Mesenchymal stem cell (in vitro differentiated cells and primary cell): ENCODE measurements at places on chromosomes 4 and X.

DNA sequence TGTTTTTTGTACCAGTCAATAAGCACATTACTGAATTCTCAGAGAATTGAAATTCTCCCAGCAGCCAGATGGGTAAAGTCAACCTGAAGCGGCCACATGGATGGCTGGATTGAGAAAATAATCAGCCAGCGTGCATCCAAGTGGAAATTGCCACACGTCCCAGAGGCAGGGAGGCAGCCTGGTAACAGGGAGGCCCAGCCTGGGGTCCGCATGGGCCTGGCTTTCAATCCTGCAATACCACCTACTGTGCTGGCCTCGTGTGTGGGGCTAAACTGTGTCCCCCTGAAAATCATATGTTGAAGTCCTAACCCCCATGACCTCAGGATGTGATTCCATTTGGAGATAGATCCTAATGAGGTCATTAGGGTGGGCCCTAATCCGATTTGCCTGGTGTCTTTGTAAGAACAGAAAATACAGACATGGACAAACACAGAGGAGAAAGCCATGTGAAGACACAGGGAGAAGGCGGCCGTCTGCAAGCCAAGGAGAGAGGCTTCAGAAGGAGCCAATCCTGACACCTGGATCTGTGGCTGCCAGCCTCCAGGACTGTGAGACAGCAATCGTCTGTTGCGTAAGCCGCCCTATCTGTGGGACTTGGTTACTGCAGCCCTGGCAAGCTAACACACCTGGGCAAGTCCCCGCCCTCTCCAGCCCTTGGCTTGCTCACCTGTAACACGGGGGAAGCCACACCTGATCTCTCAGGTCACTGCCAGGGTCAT, 90.3 kb downstream of the JAKMIP1 start:
- no peak overlapping the region for H3K27ac ChIP-seq
- no peaks in the 10 kb centered on the region for H3K36me3 ChIP-seq
- H3K4me3 ChIP-seq, result no peak overlapping the region
- H3K27me3 ChIP-seq, result no peaks in the 10 kb centered on the region
- no peaks in the 10 kb centered on the region for H3K4me1 ChIP-seq

DNA sequence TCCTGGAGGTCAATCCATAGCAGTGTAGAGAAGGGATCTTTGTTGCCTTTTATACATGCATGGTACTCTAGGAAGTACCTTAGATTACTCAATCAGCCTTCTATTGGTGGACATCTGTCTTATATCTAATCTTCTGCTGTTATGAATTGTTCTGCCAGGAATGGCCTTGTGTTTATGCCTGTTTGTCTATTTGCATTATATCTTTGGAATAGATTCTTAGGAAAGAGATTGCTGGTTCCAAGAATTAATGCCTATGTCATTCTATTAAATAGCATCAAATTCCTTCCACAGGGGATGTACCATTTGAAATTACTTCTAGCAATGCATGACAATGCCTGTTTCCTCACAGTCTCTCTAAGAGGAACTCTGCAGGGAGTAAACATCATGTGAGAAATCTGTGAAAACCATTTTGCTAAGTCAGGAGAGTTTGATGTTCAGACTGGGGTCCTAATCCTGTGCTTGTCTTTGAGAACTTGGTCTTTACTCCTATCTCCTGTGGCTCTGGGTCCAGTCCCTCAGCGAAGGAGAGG, 42.5 kb downstream of the BEX3 start:
- peaks cover 6% of the 10 kb centered on the region for H3K27me3 ChIP-seq
- H3K4me3 ChIP-seq, result no peak overlapping the region
- no peaks in the 10 kb centered on the region for H3K36me3 ChIP-seq
- H3K27ac ChIP-seq, result no peak overlapping the region

GRCh38 chrX:31199840-31200114, 127.9 kb upstream of the FTHL17 start:
- no peak overlapping the region for H3K4me3 ChIP-seq
- H3K36me3 ChIP-seq, result no peaks in the 10 kb centered on the region
- H3K27ac ChIP-seq, result no peak overlapping the region
- H3K4me1 ChIP-seq, result peaks cover 2% of the 10 kb centered on the region
- no peaks in the 10 kb centered on the region for H3K27me3 ChIP-seq

DNA sequence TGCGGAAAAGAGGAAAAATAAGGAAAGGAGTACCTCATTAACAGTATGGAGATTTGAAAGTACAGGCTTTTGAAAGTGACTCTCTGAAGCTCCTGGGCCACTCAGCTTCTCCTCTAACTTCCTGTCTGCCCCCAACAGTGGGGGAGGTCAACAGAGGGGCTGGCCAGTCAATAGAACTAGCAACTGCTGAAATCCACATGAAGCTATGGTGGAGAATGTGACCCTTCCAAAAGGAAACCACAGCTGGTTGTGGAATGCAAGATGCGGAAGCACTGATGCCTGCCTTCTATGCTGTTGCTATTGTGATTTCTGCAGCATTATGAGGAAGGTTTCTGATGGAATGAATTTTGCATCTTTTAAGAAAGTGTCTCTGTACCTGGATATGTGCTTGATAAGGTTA, 2.4 kb downstream of the CORIN start:
- H3K4me3 ChIP-seq, result no peak overlapping the region
- H3K27me3 ChIP-seq, result no peaks in the 10 kb centered on the region
- peaks cover 10% of the 10 kb centered on the region for H3K4me1 ChIP-seq

GRCh38 chrX:120301960-120302359, 9.3 kb downstream of the TMEM255A start:
- peaks cover 2% of the 10 kb centered on the region for H3K4me1 ChIP-seq
- peaks cover 11% of the 10 kb centered on the region for H3K27me3 ChIP-seq
- DNase-seq, result no peak
- H3K4me3 ChIP-seq, result no peak overlapping the region

DNA sequence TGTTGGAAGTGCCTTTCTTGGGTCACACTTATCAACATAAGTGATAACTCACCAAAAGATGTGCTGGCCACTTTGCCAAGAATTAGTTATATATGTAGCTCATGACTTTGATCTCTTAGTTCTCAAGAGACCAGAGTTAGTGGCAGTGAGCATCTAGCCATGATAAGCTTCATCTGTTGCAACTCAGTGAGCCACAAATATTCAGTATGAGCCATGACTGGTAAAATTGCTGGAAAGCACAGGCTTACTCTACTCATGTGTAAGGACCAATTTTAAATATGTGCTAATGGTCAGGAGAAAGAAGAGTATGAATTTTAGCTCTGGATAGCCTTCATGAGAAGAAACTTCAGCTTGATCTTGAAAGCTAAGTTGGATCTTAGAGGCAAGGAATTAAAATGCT, 59.4 kb upstream of the TLL1 start:
- DNase-seq, result no peak
- no peaks in the 10 kb centered on the region for H3K36me3 ChIP-seq
- H3K4me3 ChIP-seq, result no peak overlapping the region
- no peak overlapping the region for H3K27ac ChIP-seq
- H3K27me3 ChIP-seq, result no peaks in the 10 kb centered on the region
- H3K4me1 ChIP-seq, result no peaks in the 10 kb centered on the region

DNA sequence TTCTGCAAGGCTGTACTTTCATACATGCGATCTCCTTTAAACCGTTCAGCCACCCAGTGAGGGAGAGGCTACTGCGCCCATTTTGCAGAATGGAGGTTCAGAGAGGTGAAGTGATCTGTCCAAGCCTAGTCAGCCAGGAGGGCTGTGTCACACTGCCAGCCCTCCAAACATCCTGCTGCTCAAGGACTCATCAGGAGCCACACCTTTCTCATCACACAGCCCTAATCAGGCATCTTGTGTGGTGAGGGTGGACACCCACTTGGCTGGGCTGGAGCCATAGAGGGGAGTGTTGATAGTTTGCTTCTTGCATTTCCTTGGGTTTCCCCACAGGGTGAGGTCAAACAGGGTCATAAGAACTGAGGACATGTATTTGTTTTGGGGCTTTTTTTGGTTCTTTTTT, 5.4 kb upstream of the CXCR3 start:
- H3K4me1 ChIP-seq, result peaks cover 8% of the 10 kb centered on the region
- H3K27ac ChIP-seq, result no peak overlapping the region
- no peak overlapping the region for H3K4me3 ChIP-seq
- DNase-seq, result no peak
- H3K27me3 ChIP-seq, result no peaks in the 10 kb centered on the region

- no peaks in the 10 kb centered on the region for H3K36me3 ChIP-seq
- no peak for DNase-seq
- no peaks in the 10 kb centered on the region for H3K27me3 ChIP-seq
- no peak overlapping the region for H3K4me3 ChIP-seq
Observed at GRCh38 chr4:43133566-43133965, 241.1 kb downstream of the GRXCR1 start.

- DNase-seq, result no peak
- H3K36me3 ChIP-seq, result no peaks in the 10 kb centered on the region
- H3K27ac ChIP-seq, result no peak within 1 kb of the TSS
- H3K27me3 ChIP-seq, result peaks cover 42% of the 10 kb centered on the region
Observed at GRCh38 chr4:155208258-155209054, at the start of gene NPY2R. Gene NPY2R (plus strand): TSS chr4:155208636. CDS start chr4:155213940, 5,304 bp downstream.

DNA sequence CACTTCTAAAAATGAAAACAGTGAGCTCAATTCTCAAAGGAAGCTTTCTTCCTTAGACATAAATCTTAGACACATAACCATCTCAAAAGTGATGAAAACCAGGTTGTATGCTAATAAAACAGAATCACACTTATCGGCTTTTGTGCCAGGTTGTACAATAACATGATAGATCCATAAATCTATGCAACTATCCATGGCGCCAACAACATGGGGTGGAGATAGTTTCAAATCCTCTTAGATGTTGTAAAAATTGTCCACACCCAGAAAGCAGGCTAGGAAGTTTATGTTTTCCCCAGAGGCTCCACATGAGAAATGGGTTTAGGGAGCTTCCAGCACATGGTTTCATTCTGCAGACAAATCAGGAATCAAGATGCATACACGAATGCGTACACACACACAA, 165.3 kb upstream of the MAP3K15 start:
- no peaks in the 10 kb centered on the region for H3K27me3 ChIP-seq
- no peak for DNase-seq
- H3K36me3 ChIP-seq, result no peaks in the 10 kb centered on the region
- H3K4me1 ChIP-seq, result peaks cover 5% of the 10 kb centered on the region
- H3K4me3 ChIP-seq, result no peak overlapping the region
- no peak overlapping the region for H3K27ac ChIP-seq

DNA sequence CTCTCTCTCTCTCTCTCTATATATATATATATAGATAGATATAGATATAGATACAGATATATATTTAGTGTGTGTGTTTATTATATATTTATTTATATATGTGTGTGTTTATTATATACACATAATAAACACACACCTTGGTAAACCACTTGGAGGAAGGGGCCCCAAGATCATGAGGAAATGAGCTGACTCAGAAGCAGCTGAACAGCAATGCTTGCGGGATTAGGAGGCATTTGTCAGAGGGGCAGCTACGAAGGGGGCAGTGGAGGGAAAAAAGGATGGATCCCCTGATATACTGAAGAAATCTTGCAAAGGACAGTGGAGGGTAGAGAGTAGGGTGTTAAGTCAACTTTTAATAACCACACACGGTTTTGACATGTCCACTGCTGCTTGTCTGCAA, 120.0 kb upstream of the SORBS2 start:
- no peak for DNase-seq
- H3K27ac ChIP-seq, result no peak overlapping the region
- H3K27me3 ChIP-seq, result no peaks in the 10 kb centered on the region

DNA sequence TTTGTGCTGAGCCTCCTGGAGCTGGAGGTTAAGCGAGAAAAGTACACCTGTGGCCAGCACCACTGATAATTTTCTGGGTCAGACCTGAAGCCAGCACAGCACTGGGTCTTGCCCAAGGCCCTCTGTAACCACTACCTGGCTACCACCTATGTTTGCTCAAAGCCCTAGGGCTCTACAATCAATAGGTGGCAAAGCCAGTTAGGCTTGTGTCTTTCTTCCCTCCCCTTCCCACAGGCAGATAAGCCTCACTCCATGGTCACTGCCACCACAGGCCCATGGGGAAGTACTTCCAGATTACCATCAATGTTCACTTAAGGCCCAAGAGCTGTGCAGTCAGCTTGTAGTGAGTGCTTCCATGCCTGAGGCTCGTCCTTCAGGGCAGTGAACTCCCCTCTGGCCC, 35.2 kb upstream of the ARMCX4 start:
- peaks cover 6% of the 10 kb centered on the region for H3K4me1 ChIP-seq
- H3K27ac ChIP-seq, result no peak overlapping the region
- no peaks in the 10 kb centered on the region for H3K36me3 ChIP-seq
- no peaks in the 10 kb centered on the region for H3K27me3 ChIP-seq
- no peak for DNase-seq

- H3K27ac ChIP-seq, result no peak overlapping the region
- no peaks in the 10 kb centered on the region for H3K27me3 ChIP-seq
- H3K4me1 ChIP-seq, result no peaks in the 10 kb centered on the region
- no peak overlapping the region for H3K4me3 ChIP-seq
Observed at GRCh38 chr4:71275570-71275969, 63.2 kb upstream of the SLC4A4 start.

DNA sequence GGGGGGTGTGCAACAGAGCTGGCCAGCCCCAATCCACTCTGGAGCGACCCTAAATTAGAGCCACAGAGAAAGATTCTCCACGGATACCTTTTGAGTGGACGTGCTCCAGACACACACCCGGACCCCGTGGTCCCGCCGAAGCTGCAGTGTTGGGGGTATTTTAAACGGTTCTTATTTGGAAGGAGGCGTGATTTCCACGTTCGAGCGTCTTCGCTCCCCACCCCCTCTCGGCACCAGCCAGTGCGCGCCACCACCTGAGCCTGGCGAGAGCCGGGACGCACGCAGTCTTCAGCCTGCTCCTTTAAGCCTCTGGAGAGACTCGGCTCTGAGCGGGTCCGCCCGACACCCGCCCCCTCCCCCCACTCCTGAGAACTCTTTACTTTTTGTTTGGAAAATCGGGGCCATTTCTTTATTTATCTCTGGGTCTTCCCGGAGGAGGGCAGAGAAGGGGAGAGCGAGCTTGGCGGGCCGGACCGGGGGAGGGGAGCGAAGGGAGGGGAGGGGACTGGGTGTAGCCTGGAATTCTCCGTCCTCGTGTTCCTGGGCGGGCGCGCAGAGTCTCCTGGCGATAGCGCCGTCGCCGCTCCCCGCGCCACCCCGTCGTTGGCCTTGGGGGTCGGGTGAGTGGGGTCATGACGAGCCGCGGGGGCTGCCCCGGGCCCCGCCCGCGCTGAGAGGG, 668 bp upstream of the PTCHD1 start:
- DNase-seq, result no peak
- H3K27ac ChIP-seq, result no peak overlapping the region
- H3K4me1 ChIP-seq, result peaks cover 26% of the 10 kb centered on the region
- no peak overlapping the region for H3K4me3 ChIP-seq
- H3K36me3 ChIP-seq, result no peaks in the 10 kb centered on the region

DNA sequence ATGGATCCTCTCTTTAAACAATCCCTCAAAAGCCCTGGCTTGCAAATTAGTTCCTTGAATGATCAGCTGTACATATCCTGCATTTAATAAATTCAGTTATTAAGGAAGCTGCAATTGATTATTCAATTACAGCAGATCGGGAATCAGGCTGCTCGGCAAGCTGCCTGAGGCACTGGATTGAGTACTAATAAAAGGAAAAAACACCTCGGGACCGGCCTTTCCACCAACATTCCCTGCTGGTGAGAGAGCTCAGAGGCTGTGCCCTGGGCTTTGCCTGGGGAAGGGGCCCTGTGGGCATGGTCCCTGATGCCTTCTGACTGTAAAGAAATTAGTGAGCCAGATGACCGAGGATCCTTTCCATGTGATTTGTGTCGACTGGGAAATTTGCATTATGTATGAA, 69.2 kb downstream of the SORCS2 start:
- H3K27me3 ChIP-seq, result peaks cover 15% of the 10 kb centered on the region
- H3K4me3 ChIP-seq, result no peak overlapping the region
- no peak overlapping the region for H3K27ac ChIP-seq
- DNase-seq, result no peak
- peaks cover 13% of the 10 kb centered on the region for H3K4me1 ChIP-seq
- no peaks in the 10 kb centered on the region for H3K36me3 ChIP-seq
